OCI-LY7 (cell line): ENCODE measurements at places on chromosomes 2 and 18. TPM values are rescaled to one million over a fixed set of nuclear protein-coding genes. Genes with fewer than 3 reads are reported as not detected.

Gene IL1RL1
- not detected in 2 replicates for total RNA-seq

Gene IL36RN
- not detected in 2 replicates for total RNA-seq

Gene INHA
- total RNA-seq, result not detected in 2 replicates

Gene IL1F10
- total RNA-seq, result not detected in 2 replicates

Gene SERPINB7
- not detected in 2 replicates for total RNA-seq

Gene INO80B
- 43.1 and 44.5 TPM in 2 replicates for total RNA-seq

Gene REG3G
- total RNA-seq, result not detected in 2 replicates

Gene TEKT4
- total RNA-seq, result not detected in 2 replicates

Gene IRS1
- 23.5 and 23.6 TPM in 2 replicates for total RNA-seq

Gene UCN
- total RNA-seq, result 7.2 and 8.5 TPM in 2 replicates

Gene ANKRD30BL
- total RNA-seq, result 0.79 TPM in 1 of 2 replicates, not detected in the other

Gene UGT1A5
- not detected in 2 replicates for total RNA-seq

Gene PIKFYVE
- total RNA-seq, result 50.0 and 52.2 TPM in 2 replicates

Gene C2orf80
- total RNA-seq, result not detected in 2 replicates

GRCh38 chr2:238600506-238601432 is 174.0 kb downstream of the ASB1 start:
- no peak for DNase-seq

GRCh38 chr18:58132595-58133261 is 88.7 kb downstream of the NEDD4L start:
- no peak for DNase-seq

- no peak for DNase-seq
Observed at GRCh38 chr2:112803691-112804521, 19.6 kb upstream of the IL1A start.

DNA sequence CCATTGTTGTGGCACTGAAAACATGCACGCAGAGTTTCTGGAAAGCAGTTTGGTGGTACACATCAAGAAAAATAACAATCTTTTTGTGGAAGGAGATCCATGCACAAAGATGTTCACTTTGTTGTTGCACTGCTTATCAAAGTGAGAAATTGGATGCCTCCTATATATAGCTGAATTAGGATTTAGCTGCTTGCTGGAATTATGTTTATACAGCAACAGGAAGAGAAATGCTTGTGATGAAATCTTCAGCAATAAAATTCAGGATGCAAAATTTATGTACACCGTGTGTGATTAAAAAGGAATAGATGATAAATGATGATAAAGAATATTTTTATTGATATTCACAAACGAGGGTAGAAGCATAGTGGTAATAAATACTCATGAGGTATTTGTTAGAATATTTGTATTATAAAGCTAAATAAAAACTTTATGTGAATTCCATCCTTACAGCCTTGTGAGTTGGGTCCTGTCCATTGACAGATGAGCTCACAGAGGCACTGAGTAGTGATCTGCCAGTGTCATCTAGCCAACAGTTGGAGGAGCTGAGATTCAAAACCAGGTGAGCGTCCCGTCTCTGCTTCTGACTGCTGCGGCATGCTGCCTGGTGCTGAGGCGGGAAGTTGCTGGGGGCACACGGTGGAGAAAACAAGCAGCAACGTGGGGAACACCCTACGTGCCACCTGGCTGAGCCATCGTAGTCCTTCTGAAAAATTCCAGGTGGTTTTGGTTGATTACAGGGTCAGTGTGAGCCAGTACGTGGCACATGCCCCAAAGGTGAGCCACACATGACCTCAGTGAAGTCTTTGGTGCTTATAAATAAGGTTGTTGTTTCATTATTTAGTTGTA is 80.2 kb downstream of the ASAP2 start:
- DNase-seq, result no peak

DNA sequence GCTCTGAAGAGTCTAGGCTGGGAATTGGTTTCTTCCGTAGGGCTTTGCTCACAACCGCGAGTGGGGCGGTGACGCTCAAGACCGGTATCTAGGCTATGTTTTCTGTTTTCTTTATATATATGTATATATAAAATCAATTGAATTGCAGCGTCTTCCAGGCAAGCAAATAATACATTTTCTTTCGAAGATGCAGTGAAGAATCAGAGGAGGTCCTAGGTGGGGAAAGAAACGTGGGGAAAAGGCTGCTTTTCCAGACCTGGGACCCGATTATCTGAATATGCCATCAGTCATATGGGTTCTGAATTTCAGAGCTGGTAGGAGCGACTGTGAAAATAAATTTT is 714 bp upstream of the SCN9A start:
- no peak for DNase-seq

DNA sequence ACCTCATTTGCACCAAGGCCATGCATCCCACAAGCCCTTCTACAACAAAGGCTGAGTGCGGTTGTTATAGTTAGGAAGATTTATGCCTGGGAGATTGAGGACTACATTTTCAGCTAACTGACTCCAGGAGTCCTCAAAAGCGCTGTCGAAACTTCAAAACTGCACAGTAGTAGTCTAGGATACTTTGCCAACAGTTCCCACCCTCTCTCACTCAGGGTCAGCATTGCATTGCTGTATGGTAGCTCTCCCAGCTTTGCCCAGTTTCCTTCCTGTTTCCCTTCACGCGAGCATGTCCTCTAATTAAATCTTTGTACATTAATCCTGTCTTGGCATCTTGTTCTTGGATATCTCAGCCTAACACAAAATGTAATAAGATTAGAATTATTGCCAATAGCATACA is 420.6 kb upstream of the UBE2E3 start:
- DNase-seq, result no peak

GRCh38 chr18:28110924-28111323 is 66.0 kb downstream of the CDH2 start:
- DNase-seq, result no peak

- DNase-seq, result peak; percentile 94
Observed at GRCh38 chr2:86035883-86036668, 69.6 kb downstream of the POLR1A start.

DNA sequence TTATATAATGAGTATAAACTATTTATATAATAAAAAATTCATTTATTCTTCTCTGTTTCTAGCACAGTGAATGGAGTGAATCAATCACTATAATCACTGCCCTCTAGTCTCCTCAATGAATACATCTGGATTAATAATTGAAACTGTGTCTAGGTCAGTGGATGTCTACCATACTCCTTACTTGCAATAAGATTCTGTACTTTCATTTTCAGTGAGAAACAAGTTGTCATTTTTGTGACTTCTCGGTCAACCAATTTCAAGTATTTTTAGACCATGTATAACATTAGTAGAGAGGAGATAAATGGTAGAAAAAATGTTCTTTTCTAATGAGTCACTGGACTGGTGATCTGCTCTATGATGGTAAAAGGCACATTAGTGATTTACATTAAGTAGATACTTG is 799.6 kb upstream of the CHAC2 start:
- DNase-seq, result no peak

- DNase-seq, result no peak
Observed at GRCh38 chr2:172460780-172461201, 33.4 kb downstream of the ITGA6 start.

DNA sequence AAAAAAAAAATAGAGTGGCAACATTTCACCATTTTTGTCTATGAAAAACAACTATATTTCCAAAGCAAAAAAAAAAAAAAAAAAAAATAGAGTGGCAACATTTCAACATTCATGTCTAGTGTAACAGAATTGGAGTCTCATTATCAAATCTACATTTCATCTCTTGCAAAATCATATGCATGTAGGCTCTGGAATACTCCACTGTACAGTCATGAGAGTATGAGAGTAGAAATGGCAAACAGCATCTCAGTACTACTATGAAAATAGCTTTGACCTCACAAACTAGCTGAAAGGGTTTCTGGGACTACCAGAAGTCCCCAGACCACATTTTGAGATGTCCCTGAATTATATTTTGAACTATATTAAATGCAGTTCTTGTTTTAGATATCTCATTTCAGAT is 82.8 kb downstream of the SMAD2 start:
- no peak for DNase-seq

GRCh38 chr2:158989165-158989564 is 20.7 kb downstream of the TANC1 start:
- DNase-seq, result no peak

GRCh38 chr2:201628545-201628944 is 14.8 kb downstream of the TMEM237 start:
- no peak for DNase-seq

DNA sequence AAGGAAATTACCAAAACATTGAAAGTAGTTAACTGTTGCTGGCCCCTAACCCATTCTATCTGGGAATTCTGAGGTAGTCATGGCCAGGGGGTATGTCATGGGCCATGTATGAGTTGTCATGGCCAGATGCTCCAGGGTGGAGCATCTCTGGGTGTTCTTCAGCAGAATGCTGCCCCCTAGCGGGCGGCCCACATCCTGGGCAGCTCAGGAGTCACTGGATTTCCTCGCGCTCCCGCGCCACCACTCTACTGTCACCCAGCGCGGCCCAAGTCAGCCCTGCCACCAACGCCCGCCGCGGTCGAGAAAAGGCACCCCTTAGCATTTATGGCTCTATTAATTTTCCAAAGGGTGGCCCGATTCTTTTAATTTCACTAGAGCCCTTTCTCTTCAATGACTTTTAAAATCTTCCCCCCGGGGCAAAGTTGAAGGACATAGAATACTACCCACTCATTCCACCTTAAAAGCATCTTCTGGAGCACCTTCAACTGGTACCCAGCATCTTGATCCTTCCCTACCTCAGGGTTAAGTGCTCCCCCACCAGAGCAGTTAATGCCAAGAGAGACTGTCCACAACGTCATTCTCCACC is 41.6 kb downstream of the PKDCC start:
- DNase-seq, result peak; percentile 71

- no peak for DNase-seq
Observed at GRCh38 chr2:196073521-196073920, 4.9 kb upstream of the DNAH7 start.

DNA sequence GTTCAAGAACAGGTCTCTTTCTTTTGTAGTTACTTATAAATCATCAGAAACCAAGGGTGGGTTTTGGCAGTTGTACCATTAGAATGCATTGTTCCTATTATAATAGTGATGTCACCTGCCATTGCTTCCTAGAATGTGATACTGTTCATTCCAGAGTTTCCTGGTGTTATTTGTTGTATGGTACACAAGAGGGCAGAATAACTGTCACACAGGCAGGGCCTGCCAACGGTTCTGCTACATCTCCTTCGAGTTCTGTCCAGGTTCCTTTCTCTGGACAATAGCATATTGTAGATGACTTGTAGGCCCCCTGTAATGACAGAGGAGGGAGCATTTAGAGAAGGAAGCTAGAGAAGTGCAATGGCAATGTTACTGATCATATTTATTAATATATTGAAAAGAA is 98.3 kb downstream of the KLHL14 start:
- DNase-seq, result peak; percentile 25

GRCh38 chr18:61530681-61531080 is 197.5 kb downstream of the CDH20 start:
- no peak for DNase-seq

DNA sequence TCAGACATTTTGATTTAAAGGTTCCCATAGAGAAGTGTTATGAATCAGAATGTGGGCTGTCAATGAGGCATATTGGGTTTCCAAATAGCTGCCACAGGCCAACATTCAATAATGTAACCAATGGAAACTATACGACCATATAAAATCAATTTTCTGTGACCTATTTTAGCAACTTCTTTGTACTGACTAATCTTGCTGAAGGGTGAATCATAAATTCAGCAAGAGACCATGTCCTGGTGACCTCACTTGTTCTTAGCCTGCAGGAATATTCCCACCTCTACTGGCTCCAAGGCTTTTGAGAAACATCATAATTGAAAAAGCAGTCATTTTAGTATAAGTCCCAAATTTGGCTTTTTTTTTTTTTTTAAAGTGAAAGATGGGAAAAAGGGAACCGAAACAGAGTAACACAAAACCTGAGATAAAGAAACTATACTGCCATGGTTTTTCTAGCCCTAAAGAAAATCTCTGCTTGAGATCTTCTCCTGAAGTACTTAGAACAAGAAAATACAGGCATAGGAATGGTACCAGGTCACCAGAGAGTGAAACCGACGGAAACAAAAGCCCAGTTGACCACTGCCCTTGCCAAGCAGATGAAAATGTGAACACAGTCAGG is 32.1 kb downstream of the PLEKHM3 start:
- DNase-seq, result peak; percentile 10

DNA sequence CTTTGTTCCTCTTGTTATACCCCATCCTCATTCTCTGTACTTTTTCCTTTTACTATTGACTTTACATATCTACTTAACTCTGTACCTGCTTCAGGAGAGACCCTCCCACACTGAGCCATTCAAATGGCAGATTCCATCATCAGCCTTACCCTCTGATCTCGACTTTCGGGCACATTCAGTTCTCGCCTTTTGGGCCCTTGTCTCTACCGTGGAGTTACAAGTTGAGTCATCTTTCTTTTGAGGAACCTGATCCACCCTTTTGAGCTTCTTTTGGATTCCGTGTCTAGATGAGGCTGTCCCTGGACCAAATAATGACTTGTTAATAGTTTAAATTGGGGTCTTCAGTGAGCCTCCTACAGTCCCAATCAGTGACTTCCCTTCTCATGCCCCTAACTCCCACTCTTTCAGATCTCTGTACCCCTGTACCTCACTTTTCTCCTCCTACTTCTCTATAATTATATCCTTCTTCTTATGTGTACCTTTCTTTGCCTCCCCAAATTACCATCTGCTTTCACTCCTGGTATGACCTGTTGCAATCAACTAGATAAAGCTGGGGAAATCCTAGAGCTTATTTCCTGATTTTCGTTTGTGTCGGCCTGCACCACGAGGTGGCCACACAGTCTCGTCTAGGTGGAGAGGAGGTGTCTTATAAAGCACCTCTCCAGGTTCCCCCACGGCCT is 17.2 kb downstream of the SP110 start:
- peak; percentile 74 for DNase-seq

GRCh38 chr2:157593411-157593810 is 35.3 kb downstream of the ACVR1C start:
- DNase-seq, result no peak

- no peak for DNase-seq
Observed at GRCh38 chr2:184906709-184907108, 308.4 kb downstream of the ZNF804A start.

- no peak for DNase-seq
Observed at GRCh38 chr2:98050070-98050469, 36.9 kb upstream of the VWA3B start.

DNA sequence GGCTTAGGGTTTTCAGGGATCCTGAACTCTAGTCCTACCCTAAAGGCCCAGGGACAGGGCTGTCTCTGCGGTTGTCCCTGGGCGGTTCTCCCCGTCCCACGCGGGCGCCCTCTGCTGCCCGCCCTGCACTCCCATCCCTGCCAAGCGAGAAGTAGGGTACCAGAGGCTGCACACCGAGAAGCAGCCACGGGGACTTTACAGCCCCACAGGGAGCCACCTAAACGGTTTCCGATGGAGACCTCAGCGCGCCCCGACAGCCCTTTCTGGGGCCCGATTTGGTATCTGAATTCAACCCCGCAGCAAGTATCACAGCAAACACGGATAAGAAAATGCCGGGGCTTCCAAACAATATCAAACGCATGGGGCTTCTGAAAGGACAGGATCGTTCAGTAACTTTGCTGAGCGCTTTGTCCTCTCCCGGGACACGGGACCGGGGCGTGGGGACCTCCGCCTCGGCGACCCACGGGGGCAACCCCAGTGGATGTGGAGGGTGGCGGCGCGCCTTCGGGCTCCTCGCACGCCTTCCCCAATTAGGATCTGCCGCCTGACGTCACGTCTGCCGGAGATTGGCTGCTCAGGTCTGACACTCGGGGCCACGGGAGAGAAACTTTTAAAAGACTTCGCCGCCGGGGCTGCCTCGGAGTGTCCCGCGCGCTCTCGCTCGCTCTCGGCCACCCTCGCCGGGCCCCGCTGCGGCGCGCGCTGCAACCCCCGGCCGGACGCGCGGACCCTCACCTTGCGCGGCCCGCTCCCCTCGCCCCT is at the start of gene LTBP1:
LTBP1 (plus strand) TSS at position 640 of the 762 bp plus-strand sequence. CDS start 372 bp downstream, outside the sequence.
- DNase-seq, result peak; percentile 93
